Keratinocyte (primary cell): ENCODE measurements at places on chromosomes 3 and 15.

DNA sequence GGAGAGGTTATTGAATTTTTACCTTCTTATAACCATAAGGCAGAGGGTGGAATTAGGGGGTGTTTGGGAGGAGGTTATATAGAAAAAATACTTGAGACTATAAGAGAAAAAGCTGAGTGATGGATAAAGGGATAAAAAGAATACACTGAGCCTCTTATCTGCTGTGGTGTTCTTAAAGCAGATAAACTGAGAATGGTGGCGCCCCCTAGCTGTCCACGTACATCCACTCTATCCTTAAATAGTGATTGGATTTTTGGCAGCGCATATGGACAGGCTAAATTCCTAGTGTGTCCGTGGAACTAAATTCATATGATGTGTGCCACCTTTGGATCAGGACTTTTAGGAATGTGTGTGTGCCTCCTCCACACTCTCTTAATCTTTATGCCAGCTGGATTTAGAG is 121.1 kb downstream of the OXSM start:
- no peaks in the 10 kb centered on the region for H3K4me1 ChIP-seq
- no peaks in the 10 kb centered on the region for H3K27me3 ChIP-seq
- no peak for DNase-seq
- no peaks in the 10 kb centered on the region for H3K36me3 ChIP-seq

DNA sequence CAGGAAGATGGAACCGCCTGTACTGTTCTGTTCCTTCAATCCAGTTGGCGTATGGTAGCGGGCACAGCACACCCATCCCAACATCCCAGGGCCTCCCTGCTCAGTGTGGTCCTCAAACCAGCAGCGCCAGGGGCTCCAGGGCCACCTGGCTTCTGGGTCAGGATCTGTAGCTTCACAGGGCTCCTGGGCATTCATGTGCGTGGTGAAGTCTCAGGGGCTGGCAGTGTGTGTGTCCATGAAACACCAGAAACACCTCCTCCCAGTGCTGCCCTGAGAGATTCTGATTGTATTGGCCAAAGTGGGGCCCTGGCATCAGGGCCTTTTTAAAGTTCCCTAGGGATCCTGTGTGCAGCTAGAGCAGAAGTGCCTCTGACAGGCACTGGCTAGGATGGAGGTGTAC is 42.1 kb downstream of the ABTB1 start:
- no peak overlapping the region for H3K27ac ChIP-seq
- H3K27me3 ChIP-seq, result no peaks in the 10 kb centered on the region
- H3K36me3 ChIP-seq, result no peaks in the 10 kb centered on the region
- no peak for DNase-seq

DNA sequence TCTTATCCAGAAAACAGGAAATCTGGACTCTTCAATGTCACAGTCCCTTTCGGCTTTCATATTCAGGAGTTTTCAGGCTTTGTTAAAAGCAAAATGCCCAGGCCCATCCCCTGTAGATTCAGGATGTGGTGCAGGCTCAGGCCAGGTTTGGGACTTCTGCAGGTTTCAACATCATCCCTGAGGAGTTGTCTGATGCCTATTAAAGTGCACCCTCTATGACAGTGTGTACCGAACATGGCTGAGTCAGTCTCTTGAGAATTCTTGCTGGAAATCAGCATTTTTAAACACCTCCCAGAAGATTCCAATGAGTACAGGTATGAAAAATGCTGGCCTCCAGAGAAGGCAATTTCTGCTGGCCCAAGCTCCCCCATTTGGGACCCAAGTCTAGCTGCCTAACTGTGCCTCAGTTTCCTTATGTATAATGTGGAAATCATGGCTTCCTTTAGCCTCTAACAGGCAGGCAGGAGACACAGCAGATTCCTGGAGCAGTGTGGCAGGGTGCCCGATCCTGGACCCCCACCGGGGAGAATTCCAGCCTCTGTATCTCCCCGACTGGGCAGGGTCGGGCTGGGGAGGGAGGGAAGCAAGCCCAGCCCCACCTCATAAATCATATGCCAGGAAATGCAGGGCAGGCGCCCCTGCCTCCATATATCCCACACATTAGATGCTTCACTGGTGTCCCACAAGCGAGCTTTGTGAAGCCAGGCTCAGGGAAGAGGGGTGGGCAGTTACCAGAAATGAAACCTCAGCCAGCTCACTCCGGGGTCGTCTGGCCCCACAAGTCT is 44.4 kb upstream of the SLC6A11 start:
- H3K36me3 ChIP-seq, result no peaks in the 10 kb centered on the region
- DNase-seq, result peak; percentile 68
- peaks cover 27% of the 10 kb centered on the region for H3K4me1 ChIP-seq
- H3K27ac ChIP-seq, result peak overlapping the region; percentile 80
- no peak overlapping the region for H3K4me3 ChIP-seq

GRCh38 chr3:41569632-41570305 is 370.5 kb downstream of the CTNNB1 start:
- no peaks in the 10 kb centered on the region for H3K36me3 ChIP-seq
- DNase-seq, result no peak
- H3K4me1 ChIP-seq, result no peaks in the 10 kb centered on the region
- no peak overlapping the region for H3K4me3 ChIP-seq
- no peaks in the 10 kb centered on the region for H3K27me3 ChIP-seq
- no peak overlapping the region for H3K27ac ChIP-seq

DNA sequence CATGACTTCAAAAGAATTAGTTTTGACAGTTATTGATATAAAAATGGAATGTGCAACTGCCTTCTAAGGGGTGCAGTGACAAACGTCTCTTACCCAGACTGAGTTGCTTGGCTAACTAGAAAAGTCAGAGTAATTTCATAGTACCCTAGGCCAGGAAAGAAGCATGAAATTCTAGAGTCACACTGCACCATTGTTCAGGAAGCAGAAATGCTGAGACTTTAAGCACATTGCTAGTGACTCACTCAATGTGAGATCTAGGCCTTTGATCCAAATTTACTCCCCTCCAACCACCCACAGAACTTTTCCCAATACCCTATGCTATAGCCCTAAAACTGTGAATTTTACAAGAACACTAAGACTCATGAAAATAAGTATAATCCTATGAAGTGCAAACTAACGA is 110.8 kb downstream of the DUT start:
- no peak for DNase-seq
- peaks cover 5% of the 10 kb centered on the region for H3K4me1 ChIP-seq
- no peaks in the 10 kb centered on the region for H3K27me3 ChIP-seq
- no peak overlapping the region for H3K4me3 ChIP-seq
- H3K27ac ChIP-seq, result no peak overlapping the region
- H3K36me3 ChIP-seq, result no peaks in the 10 kb centered on the region

- H3K27ac ChIP-seq, result no peak overlapping the region
- H3K27me3 ChIP-seq, result peaks cover 8% of the 10 kb centered on the region
- H3K36me3 ChIP-seq, result no peaks in the 10 kb centered on the region
- no peak for DNase-seq
- no peak overlapping the region for H3K4me3 ChIP-seq
Observed at GRCh38 chr3:194945508-194945907, 259.8 kb downstream of the FAM43A start.

GRCh38 chr3:18740631-18741583 is 315.8 kb upstream of the SATB1 start:
- no peaks in the 10 kb centered on the region for H3K27me3 ChIP-seq
- no peak overlapping the region for H3K27ac ChIP-seq
- DNase-seq, result no peak

DNA sequence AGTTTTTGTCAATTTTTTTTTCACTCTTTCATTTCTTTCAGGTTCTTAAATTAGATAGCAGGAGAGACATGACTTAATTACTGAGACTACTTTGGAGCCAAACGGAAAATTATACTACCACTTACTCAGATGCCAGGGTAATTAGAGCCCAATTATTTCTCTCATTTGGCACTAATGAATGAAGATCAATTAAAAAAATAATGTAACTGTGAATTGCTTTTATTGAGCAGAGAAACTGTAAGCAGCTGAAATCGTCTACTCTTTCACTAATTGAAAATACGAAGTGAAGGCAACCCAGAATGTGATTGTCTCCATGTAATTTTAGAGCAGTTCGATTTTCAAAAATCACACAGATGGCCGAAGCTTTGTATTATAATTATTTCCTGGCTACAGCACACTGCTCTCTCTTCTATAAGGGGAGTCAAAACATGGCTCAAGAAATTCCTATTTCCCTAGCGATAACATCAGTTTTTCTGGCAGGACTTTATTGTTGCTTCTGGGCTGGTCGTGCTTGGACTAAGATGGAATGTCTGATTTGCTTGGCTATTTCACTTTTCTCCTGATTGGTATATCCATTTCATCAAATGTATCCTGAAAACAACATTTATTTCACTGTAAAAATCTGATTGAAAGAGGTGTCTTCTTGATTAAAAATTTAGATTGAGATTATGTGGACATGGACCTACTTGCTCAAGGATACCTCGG is 55.8 kb upstream of the PDZRN3 start:
- no peaks in the 10 kb centered on the region for H3K36me3 ChIP-seq
- no peaks in the 10 kb centered on the region for H3K4me1 ChIP-seq
- no peaks in the 10 kb centered on the region for H3K27me3 ChIP-seq

DNA sequence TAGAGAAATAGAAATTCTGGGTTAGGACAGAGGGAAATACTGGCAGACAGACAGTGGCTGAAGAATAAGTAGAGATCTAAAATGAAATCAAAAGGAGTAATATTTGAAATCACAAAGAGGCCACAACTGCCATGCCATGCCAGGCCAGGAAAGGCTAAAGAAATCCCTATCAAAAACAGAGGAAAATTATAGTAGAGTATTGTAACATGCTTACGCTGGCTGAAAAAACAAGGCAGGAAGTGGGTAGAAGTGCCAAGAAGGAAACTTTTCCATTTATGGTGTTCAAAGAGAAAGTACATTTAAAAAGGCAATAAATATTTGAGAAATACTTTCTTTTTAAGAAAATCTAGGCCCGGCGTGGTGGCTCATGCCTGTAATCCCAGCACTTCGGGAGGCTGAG is 415.7 kb downstream of the PLCL2 start:
- DNase-seq, result no peak
- H3K27ac ChIP-seq, result no peak overlapping the region
- H3K27me3 ChIP-seq, result no peaks in the 10 kb centered on the region
- no peak overlapping the region for H3K4me3 ChIP-seq
- no peaks in the 10 kb centered on the region for H3K36me3 ChIP-seq
- no peaks in the 10 kb centered on the region for H3K4me1 ChIP-seq

DNA sequence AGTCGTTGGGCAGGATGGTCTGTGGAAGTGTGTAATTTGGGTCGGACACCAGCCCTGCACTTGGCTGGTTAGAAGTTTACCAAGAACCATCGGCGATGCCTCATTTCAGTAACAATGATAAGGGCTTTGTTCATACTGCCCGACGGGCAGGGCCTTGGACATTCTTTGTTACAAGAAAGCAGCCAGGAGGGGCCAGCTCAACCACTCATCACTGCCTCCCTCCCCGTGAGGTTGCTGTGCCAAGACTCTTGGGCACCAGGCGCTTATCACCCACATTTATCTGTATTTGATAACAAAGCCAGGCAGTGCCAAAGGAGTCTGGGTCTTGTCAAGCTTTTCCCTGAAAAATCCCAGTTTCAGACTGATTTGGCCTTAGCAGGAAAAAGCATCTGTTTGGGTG is 235.0 kb downstream of the ADAMTS17 start:
- H3K36me3 ChIP-seq, result no peaks in the 10 kb centered on the region
- peaks cover 8% of the 10 kb centered on the region for H3K27me3 ChIP-seq
- H3K4me3 ChIP-seq, result no peak overlapping the region
- H3K4me1 ChIP-seq, result peaks cover 13% of the 10 kb centered on the region

- DNase-seq, result peak; percentile 17
- H3K27ac ChIP-seq, result no peak overlapping the region
Observed at GRCh38 chr3:58434990-58435389, 1.4 kb upstream of the PDHB start.

DNA sequence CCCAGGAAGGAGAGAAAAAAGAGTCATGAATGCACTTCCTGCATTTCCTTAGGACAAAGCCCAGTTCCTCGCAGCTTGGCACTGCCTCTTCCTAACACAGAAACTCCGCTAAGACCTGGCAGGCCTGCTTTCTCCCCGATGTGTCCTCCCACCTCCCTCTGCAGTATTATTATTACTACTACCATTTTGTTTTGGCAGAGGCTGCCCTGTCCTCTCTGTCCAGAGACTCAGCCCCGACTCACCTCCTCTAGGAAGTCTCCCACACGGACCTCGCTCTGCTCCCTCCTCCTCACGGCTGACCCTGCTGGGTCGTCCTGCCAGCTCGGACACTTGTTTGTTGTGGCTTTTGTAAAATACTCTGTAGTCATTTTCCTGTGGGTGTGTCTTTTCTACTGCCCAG is 107.2 kb upstream of the HACD2 start:
- no peak for DNase-seq
- H3K4me1 ChIP-seq, result no peaks in the 10 kb centered on the region
- H3K36me3 ChIP-seq, result no peaks in the 10 kb centered on the region
- peaks cover 31% of the 10 kb centered on the region for H3K27me3 ChIP-seq
- no peak overlapping the region for H3K27ac ChIP-seq
